NCI-H1105 treated with DMSO at 0.1 percent for 48 hours (cell line): ENCODE measurements at places on chromosomes 16 and 17.

- DNase-seq: no peak
These were observed 328.4 kb downstream of the MAF start for GRCh38 chr16:79272141-79272577.

GRCh38 chr16:8262299-8262698, 328.0 kb downstream of the TMEM114 start:
- DNase-seq: no peak

GRCh38 chr17:15220785-15221184, 44.3 kb downstream of the PMP22 start:
- no peak for DNase-seq

DNA sequence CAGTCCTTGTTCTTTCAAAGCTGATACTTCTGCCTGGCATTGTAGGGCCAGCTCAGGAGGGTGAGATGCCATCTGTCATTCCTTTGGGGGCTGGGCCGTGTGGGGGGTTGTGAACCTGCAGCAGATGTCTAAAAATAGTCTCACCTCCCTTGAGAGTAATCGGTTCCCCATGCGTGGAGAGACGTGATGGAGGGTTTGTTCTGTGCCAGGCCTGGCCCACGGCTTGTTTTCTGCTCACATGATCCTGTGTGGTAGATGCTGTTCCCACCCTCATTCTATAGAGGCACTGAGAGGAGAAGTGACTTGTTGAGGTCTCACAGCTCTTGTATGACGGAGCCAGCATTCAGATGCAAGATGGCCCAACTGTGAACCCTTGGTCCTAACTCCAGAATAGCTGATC, 4.6 kb downstream of the IRF8 start:
- no peak for DNase-seq

GRCh38 chr16:58727796-58728568, 6.1 kb downstream of the GOT2 start:
- DNase-seq: no peak

- no peak for DNase-seq
These were observed 53.7 kb downstream of the SF3B3 start for GRCh38 chr16:70577256-70577698.

- no peak for DNase-seq
These were observed 33.7 kb downstream of the GDE1 start for GRCh38 chr16:19488213-19488640.

DNA sequence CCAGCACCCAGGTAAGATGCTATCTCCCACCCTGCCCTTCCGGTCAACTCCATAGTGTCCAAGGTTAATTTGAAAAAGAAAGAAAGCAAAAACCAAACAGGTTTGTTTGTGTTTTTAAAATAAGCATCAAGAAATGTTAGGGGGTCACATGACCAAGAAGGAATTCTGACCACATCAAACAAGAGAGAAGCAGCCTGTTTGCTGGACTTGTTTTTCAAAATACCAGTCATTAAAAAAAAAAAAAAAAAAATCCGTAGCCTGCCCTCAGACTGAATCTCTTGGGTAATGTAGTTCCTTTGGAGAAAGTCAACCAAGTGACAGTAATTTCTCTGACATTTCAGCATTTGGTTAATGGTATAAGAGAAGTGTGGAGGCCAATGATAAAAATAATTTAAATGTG, 38.4 kb downstream of the HNF1B start:
- DNase-seq: no peak

- DNase-seq: no peak
These were observed 1.7 kb downstream of the USP32 start for GRCh38 chr17:60390186-60390585.

DNA sequence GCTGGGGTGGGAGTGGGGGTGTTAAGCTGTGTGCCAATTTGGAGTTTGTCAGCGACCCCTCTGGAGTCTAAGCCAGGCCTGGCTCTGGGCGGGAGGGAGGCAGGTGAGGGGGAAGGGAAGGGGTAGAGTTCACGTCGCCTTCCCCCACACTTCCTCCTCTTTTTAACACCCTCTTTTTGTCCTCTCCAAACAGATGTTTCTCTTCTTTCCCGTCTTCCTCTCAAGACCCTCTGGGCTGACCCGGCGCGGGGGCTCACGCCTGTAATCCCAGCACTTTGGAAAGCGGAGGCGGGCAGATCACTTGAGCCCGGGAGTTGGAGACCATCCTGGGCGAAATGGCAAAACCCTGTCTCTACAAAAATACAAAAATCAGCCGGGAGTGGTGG, 3.3 kb downstream of the HOXB1 start:
- no peak for DNase-seq

DNA sequence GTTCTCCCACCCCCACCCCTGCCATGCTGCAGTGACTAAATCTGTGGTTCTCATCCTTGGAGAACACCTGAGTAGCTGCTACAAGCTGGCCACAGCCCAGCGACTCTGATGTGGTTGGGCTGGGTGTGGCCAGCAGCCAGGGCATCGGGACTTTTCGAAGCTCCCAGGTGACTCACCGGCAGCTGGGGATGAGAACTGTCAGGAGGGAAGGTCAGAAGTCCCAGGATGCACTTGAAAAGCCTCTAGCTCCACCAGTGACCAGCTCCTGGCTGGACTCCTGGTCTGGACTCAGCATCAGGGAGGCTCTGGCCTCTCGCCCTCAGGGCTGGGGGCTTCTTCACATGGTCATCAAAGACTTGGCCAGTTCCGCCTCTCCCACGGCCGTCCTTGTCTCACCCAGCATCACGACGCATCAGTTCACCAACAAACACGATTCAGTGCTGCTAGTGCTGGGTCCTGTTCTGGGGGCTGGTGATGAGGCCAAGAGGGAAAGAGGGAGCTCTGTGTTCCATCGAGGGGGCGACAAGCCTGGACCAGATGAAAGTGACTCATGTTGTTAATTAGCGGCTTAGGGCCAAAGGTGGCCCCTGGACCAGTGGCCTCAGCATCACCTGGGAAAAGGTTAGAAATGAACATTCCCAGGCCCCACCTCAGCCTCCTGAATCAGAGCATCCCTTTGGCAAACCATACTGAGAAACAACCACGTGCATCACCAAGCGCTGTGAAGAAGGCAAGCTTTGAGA, 3.9 kb upstream of the C17orf99 start:
- no peak for DNase-seq

DNA sequence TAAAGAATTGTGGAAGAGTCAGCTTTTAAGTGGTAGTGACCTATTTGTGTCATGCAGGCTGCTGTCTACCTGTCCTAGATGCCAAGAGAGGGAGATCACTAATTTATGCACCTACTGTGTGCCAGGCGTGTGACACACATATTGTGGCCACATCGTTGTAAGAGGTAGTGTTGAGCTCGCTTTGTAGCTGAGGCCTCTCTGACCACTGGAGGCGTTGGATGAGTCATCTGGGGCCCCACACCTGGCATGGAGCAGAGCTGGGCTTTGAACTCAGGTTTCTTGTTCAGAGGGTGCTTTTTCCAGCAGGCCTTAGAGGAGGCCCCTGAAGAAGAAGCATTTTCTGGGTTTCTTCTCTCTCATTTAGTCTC, 52.3 kb upstream of the LGALS9 start:
- DNase-seq: no peak

- no peak for DNase-seq
These were observed 41.4 kb upstream of the VWA3A start for GRCh38 chr16:22050963-22051362.

- no peak for DNase-seq
These were observed 540.3 kb downstream of the WWOX start for GRCh38 chr16:78639775-78640174.

- no peak for DNase-seq
These were observed 43.7 kb upstream of the TNRC6A start for GRCh38 chr16:24685539-24686432.

GRCh38 chr16:11800382-11800718, 3.3 kb upstream of the ZC3H7A start:
- no peak for DNase-seq

GRCh38 chr16:72876221-72876620, 171.7 kb downstream of the ZFHX3 start:
- DNase-seq: no peak
